ENCODE measurements at places on chromosomes 16 and 17.

GRCh38 chr17:75346906-75347305 lies 57.7 kb upstream of the SLC25A19 start:
- no peak for DNase-seq

- DNase-seq = no peak
Observed at GRCh38 chr17:18949566-18949965, 2.4 kb upstream of the SLC5A10 start.

DNA sequence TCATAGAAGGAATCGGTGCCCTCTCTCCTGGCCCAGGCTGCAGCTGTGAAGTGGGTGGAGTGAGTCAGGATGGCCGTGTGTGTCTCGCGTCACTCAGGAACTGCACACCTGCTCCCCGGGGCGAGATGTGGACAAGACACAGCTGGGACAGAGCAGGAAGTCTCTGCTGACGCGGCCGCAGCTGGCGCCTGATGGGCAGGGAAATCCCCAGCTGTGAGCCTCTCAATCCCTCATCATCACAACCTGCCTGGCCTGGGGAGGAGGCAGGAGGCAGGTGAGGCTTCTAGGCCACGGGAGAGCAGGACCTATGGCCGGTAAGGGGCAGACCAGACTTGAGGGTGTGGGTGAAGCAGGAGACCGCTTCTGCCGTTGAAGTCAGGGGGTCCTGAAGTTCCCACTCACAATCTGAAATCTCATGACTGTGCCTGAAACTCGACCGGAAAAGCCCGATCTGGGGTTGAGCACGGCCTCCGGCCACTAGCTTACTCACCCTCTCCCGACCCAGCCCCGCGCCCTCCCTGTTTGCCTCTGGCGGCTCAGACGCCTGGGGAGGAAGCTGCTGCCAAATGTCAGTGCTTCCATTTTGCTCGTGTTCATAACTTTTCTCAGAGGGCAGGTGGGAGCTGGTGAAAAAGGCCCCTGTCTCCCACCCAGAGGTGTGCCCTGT lies 1.1 kb upstream of the TRPV3 start:
- DNase-seq = no peak

GRCh38 chr17:44518032-44518431 lies 14.8 kb upstream of the GPATCH8 start:
- no peak for DNase-seq

DNA sequence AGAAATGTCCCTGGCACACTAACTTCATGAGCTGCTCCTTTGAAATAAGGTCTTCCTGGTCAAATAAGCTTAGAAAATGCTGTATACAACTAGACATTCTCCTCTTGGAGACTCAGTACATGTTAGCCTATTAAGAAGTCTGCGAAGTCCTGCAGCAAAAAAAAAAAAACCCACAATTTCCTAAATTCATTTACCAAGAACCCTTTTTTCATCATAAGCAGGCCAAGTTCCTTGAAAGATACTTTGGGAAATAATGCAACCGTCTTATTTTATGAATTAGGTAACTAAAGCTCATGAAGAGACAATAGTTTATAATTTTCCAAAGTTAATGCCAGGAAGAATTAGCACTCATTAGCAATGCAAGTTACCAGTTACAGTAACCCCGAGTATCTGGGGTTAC lies 49.0 kb upstream of the HAS3 start:
- DNase-seq = no peak

DNA sequence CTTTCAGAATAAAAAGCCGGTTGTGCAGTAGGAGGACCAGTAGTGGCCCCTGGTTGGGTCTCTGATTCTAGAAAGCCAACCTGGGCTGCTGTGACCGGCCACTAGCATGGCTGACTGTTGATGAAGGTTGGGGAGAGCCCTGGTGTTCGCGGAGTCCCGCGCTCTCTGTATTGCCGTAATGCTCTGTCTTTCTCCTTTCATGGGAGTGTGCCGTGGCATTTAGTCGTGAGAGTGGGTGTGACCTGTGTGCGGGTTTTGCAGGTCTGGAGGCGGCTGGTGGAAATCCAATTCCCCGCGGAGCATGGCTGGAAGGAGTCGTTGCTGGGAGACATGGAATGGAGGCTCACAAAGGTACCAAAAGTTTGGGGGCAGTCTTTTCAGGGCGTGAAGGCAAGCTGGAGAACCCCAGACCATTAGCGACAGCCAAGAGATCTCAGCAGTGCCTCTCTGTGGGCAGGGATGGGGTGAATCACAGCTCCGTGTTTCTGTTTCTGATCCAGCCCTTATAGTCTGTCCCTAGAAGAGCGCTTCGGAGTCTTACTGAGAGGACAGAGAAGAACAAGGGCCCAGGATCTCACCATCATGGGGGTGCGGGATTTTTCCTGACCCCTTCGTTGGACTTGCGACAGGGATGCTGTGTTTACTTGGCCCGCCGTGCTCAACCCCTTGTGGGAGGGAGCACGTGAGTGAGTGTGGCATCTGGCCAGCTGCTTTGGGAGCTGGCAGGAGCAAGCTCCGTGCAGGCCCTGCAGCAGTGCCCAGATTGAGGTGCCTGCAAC lies 56.5 kb downstream of the RNF213 start:
- DNase-seq = no peak

DNA sequence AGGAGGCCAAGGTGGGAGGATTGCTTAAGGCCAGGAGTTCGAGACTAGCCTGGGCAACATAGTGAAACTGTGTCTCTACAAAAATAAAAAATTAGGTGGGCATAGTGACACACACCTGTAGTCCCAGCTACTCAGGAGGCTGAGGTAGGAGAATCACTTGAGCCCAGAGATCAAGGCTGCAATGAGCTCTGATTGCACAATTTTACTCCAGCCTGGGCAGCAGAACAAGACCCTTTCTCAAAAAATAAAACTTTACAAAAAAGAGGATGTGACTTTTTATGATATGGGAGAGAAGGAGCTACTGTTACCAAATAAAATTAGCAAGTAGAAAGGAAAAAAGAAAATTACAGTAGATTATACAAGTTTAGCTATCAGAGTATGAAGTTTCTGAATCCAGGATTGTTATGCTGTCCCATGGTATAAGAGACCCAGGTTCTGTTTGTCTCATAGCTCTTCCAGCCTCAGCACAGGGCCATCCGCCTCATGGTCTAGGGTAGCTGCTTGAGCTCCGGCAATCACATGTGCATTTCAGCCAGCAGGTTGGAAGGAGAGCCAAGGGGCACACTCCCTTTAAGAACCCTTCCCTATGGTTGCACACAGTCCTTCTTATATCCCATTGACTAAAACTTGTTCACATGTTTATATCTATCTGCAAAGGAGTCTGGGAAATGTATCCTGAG lies 13.5 kb downstream of the EEF2K start:
- no peak for DNase-seq

DNA sequence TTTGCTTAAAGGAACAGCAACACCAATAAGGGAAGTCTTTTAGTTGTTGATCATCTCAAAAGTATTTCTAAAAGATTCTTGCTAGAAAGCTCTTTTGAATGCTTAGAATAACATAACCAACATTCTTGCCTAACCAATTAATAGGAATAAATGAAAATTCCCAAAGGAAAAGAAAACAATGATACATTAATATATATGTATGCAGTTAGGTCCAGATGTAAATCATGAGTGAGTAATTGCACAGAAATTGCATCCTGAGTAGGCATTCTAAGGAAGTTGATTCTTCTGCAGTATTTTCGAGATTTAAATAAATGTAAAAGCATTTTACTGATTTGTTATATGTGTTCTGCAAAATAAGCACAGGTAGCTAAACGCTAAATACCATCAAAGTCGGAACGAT lies 22.1 kb downstream of the COX10 start:
- no peak for DNase-seq

- DNase-seq = no peak
Observed at GRCh38 chr16:16992975-16993765, 477.6 kb downstream of the XYLT1 start.

DNA sequence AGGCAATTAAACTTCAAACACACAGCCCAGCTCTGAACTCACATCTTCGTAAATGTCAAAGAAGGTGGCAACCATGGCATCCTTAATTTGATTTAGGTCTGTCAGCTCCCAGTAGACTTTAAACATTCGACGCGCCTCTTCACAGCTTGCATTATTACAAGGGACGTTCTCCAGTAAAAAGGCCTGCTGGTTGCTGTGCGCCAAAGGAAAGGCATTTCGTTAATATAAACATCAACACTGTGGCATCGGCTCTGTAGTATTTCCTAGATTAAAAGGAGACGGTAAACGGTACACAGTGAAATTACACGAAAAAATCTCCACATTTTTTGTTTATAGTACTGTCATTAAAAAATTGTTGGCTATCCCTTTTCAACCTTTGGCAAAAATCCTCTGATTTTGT lies 116.8 kb upstream of the NETO2 start:
- DNase-seq = no peak

DNA sequence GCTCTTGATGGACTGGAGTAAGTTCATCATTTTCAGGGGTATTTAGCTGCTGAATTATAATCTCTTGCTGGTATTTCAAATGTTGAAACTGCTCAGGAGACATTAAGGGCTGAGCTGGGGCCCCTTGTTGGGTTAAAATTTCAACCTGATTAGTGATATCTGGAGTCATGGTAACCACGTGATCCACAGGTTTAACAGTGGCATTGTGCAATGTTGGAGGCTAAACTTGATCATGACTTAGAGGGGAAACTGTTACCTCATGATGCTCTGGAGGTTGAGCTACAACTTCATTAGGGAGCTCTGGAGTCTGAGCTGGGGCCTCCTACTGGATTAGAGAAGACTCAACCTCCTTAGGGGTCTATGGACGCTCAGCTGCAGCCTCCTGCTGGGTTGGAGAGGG lies 17.2 kb upstream of the MPP2 start:
- no peak for DNase-seq

DNA sequence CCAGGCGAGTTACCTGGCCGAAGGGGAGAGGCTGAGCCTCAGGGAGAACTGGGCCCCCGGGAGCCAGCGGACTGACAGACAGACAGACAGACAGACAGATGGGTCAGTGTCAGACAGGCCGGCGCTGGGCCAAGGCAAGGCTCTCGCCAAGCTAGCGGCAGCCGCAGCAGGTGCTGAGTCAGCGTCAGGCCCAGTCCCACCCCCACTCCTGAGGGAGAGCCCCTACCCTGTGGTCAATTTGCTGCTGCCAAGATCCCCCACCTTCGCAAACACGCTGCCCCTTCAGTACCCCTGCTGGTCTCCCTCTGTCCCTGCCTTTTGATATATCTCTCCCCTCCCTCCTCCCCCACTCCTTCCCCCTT lies 1.5 kb downstream of the FGF11 start:
- no peak for DNase-seq

DNA sequence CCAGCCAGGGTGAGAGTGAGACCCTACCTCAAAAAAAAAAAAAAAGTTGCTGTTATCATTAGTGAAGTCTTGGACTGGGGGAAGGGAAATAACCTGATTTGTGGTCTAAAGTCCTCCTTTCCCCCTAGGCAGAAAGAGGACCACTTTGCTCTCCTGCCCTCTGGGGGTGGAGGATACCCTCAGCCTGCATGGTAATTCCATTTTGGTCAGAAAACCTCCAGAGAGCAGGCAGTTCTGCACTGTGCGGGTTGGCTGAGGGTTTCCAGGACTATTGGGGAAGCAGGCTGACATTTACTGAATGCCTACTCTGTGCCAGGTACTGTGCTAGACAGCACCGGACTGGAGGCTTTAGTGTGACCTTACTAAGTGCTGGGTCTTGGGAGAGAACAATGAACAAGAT lies 2.6 kb downstream of the ADAP2 start:
- DNase-seq = no peak

- no peak for DNase-seq
Observed at GRCh38 chr16:52812678-52813556, 239.8 kb downstream of the CHD9NB start.

DNA sequence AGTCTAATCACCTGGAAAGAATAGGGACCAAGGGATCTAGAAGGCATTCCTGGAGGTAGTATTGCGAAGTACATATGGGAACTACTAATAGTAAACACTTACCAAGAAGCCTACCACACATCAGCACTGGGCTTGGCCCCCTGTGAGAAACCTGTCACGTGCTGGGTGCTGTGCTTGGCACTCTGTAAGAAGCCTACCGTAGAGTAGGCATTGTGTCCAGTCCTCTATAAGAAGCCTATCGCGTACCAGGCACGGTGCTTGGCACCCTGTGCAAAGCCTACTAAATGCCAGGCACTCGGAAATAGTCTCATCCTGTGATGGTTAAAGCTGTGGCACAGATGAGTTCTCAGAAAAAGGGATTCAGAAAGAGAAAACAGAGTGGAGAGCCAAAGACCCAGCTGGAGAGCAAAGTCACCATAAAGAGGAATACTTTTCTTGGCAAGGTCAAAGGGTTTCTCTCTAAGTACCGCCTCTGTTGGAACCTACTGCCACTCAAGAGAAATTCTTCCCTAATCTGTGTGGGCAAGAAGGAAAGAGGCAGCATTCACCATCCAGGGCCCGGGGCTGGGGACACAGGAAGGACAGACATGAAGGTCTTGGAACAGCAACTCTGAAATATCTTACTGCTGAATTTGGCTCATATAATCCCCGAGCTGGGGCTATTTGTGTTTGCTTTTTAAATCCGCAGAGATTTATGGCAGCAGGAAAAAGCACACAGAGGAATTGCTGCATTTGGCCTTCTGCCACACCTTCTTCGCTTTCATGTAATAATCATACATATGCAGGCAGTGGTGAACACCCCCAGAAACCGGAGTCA lies 81.8 kb downstream of the VAT1L start:
- DNase-seq = no peak

DNA sequence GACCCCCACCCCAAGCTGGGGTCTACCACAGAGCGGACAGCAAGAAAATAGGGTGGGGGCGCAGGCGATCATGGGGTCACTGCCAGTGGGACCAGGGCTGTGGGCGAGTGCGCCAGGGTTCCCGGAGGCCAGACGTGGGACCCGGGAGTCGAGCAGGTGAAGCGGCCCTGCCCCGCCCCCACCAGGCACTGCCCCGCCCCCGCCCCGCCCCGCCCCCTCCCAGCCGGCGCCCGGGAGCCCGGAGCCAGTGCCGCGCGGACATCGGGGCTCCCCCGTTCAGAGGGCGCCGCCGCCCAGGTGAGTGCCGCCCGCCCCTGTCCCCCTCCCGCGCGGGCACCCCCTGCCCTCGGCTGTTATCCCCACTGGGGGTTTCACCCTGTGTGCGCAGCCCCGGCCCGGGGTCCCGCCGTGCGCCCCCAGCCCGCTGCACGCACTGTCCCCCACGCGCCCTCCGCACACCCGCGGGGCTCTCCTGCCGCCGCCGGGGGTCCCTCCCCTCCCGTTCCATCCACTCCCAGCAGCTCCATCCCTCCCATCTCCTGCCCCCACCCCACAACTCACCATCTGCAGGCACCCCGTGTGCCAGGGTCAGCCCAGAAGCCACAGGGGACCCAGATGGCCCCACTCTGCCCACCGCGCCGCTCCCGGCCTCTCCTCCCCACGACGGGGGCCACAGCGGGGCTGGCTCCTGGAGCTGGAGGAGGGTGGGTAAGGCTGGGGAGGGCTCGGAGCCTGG lies at the start of gene SSTR5:
TSS of gene SSTR5 (plus strand) at position 222 of the 736 bp plus-strand sequence. CDS start 6,122 bp downstream, outside the sequence.
- DNase-seq = no peak

GRCh38 chr16:11145173-11145818 lies 110.7 kb downstream of the SOCS1 start:
- DNase-seq = no peak

Data from NCI-H1048 (cell line).